Sciatic nerve (tissue), 2 donors: ENCODE measurements at places on chromosomes 5 and 9. TPM values are rescaled to one million over a fixed set of nuclear protein-coding genes. Genes with fewer than 3 reads are reported as not detected.

The SLCO4C1 gene
- 0.36 TPM for total RNA-seq

The TMEM232 gene
- total RNA-seq = 8.1 TPM

- peak; percentile 91 for DNase-seq
Observed at GRCh38 chr5:34656001-34656699, at the start of gene RAI14. Gene RAI14, plus strand, starts transcription at chr5:34656328. Its CDS starts 30,592 bp downstream, at chr5:34686920.

The TAF1L gene
- not detected for total RNA-seq

DNA sequence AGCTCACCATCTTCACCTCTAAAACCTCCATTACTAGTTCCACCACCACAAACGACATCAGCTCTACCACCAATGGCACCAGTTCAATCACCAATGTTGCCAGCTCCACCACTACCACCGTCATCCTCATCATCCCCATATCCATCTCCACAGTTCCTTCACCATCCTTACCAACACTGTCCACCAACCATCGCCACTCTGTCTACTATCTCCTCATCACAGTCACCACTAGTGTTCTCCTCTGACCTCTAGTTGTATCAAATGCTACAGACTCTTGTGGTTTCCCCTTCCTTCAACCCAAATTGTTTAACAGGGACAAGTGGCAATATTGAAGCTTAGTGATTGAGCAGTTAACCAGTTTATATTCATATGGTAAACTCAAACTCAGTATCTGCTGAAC is 182.6 kb downstream of the CAAP1 start:
- DNase-seq = no peak

- DNase-seq = peak; percentile 54
Observed at GRCh38 chr9:35732800-35733541, 505 bp downstream of the CREB3 start.

GRCh38 chr5:88707216-88707965 is 175.6 kb downstream of the MEF2C start:
- no peak for DNase-seq

DNA sequence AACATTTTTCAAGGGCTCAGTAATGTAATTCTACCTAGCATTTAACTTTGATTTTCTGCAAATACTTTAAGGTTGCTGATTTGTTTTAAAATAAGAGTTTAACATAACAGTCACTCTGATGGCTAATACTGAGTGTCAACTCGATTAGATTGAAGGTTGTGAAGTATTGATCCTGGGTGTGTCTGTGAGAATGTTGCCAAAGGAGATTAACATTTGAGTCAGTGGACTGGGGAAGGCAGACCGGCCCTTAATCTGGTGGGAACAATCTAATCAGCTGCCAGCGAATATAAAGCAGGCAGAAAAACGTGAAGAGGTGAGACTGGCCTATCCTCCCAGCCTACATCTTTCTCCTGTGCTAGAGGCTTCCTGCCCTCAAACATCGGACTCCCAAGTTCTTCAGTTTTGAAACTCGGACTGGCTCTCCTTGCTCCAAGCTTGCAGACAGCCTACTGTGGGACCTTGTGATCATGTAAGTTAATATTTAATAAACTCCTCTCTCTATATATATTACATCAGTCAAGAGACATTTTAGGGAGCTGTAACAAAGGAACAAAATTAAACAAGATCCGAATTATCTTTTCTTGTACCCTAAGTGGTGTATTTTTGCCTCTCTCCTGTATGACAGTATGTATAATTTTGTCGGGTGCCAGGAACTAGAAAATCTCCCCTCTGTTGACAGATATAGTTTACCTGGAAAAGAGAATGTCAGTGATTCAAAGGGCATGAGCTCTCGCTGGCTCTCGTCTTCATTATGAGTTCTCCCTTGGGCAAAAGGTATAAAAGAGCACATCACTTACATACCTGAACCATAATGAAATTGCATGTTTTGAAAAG is 576.1 kb downstream of the LRRC70 start:
- DNase-seq = no peak

GRCh38 chr5:43042626-43043399 is 2.7 kb upstream of the ANXA2R start:
- DNase-seq = peak; percentile 86

The SCGB3A1 gene
- not detected for total RNA-seq

DNA sequence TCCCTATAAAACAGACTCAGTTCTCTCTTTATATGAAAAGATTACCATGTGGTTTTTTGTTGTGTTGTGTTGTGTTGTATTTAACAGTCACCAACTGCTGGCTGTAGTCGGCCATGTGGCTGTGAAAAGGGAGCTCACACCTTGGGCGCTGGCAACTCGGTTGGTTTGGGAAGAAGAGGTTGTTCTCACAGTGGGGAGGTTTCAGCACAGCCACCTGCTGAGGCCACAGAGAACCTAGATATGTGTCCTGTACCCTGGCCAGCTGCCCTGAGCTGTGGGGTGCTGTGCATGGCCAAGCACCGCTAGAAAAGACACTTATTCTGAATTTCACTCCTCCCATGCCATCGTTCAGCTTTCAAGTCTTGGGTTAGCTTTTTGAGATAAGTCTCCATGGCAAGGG is 58.8 kb downstream of the SYK start:
- no peak for DNase-seq

DNA sequence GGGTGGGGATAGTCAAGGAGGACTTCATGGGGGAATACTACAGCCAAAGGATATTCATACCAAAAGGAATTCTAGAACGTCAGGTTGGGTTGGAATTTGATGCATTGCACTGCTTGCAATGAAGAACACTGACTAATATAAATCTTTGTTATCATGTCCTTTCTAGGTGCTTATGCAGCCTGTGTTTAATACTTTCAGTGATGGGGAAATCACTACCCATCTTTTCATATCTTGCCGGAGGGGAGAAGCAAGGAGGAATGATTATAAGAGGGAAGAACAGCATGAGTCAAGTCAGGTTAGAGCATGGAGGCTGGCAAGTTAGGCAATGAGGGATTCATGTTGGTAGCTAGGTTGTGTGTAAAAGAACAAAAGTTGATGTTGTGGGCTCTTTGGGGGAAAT is 5.1 kb upstream of the CCDC69 start:
- DNase-seq = no peak

GRCh38 chr5:77328930-77329647 is 118.6 kb downstream of the PDE8B start:
- no peak for DNase-seq

The BARX1 gene
- not detected for total RNA-seq

GRCh38 chr9:124257070-124257843 is 492 bp upstream of the NEK6 start:
- no peak for DNase-seq

DNA sequence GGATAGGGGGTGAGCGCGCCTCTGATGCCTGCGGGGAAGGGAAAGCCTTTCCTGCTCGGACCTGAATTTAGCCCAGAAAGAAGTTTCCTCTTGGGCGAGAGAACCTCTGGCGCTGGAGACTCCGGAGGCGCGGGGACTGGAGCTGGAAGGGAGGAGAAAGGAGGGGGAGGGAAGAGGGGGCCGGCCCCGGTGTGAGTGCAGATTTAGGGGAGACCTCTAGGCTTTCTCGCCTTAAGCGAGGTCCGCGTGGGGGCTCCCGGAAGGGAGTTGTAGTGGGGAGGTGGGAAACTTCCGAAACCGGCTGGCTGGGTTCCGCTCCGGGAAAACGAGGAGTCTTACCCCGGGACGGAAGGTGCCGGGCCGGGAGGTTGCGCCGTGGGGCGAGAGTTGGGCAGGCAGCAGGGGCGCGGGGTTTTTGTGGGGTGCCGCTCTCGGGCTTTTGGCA is 1.3 kb downstream of the PCSK5 start:
- peak; percentile 68 for DNase-seq

DNA sequence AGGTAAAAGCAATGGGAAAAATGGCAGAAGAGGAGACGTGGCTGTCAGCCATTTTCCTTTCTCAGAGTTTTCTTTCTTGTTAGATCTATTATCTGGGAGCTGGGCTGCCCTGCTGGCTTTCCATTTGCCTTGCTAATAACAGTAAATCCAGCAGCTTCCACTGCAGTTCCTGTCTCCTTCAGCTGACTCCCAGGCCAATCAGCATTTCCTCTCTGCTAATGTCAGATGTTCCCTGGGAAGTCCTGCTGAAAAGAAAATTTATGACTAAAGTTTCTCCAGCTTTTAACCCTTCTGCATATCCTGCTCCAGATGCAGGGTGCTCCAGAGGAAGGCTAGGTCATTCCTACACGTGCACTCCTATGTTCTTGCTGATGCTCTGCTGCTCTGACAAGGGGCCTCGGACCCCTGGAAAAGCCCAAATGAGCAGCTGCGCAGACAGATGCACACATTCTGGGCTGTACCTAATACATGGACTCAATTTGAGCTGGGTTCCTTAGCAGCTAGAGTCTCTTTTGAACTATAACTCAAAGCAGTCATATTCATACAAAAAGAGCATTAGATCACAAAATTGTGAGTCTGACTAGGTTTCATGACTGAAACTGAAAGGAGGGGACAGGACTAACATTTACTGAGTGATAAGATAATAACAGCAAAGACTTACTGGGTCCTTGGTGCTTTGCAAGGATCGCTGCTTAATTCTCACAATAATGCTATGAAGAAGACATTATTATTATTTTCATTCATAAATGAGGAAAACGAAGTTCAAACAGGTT is 182.2 kb downstream of the MAPKAP1 start:
- DNase-seq = no peak

The MPDZ gene
- total RNA-seq = 112 TPM
